ENCODE measurements at places on chromosomes 5 and 9.

DNA sequence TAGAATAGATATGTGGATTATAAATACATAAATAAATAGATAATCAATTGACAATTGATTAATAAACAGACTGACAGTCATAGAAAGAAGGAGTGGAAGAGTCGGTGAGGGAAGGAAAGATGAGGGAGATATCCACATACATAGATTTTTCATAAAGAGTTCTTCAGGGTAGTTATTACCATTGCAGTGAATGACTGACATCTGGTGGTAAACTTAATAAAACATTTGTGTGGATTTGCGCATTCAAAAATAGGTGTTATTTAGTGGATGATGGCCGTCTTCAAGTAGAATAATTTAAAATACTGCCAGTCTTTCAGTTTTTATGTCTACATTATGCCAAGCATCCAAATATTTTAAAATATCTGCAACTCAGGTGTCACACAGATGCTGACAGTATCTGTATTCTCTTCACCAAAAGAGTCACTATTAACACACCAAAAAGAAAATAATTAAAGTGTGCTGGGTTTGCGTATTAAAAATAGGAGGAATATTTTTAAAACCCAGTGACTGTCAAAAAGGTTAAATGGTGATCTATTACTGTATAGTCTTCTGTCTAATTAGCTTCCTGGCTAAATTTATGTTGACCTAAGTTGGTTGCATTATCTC, 78.8 kb downstream of the GIN1 start:
- no peak for DNase-seq

GRCh38 chr5:170387775-170388639, 1.2 kb downstream of the KCNMB1 start:
- no peak for DNase-seq

DNA sequence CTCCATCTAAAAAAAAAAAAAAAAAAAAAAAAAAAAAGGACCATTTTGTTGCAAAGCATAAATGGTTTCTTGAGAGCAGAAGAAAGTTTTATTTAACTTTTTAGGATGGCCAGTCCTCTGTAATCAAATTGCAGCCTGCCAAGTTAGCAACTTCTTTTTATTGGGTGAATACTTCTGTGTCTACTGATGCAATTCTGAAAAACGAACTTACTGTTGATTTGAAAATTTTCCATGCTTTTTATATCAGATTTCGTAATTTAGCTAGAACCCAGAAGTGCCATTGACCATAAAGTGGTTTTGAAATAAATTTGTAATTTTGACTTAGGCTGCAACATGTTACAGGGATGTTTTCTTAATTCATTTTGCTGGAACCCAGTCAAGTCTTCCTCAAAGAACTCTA, 269.1 kb upstream of the ACTBL2 start:
- DNase-seq: no peak

DNA sequence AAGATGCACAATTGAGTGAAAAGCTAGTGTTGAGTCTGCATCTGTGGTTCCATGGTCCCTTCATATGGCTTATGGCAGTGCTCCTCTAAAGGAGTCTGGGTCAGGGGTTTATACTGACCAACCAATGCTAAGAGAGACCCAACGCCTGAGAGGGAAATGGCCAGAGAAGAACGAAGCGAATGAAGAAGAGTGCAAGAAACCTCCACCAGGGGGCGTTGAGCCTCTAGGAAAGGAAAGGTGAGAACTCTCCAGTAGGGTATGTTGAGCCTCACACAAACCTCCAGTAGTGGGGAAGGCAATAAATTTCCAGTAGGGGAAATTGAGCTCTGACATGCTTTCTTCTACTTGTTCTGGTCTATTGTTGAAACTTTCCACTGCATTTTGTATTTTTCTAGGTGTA, 470.6 kb downstream of the PRDM9 start:
- DNase-seq: no peak

GRCh38 chr5:83540783-83541182, 69.2 kb downstream of the VCAN start:
- no peak for DNase-seq

DNA sequence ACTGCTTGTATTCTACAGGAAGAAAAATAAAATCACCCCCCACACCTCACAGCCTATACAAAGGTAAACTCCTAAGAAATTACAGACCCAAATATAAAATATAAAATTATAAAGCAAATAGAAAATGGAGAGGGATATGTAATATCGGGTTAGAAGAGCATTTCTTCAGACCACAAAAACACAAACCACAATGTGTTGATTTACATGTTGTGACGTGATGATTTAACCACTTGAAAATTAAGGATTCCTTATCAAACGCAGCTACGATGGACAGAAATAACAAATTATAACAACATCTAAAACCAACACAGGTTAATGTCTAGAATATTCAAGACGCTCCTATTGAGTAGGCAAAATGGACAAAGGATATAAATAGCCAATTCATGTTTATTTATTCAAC, 26.3 kb downstream of the SSBP2 start:
- no peak for DNase-seq

GRCh38 chr9:70534061-70534460, 119.6 kb upstream of the KLF9 start:
- DNase-seq: no peak

DNA sequence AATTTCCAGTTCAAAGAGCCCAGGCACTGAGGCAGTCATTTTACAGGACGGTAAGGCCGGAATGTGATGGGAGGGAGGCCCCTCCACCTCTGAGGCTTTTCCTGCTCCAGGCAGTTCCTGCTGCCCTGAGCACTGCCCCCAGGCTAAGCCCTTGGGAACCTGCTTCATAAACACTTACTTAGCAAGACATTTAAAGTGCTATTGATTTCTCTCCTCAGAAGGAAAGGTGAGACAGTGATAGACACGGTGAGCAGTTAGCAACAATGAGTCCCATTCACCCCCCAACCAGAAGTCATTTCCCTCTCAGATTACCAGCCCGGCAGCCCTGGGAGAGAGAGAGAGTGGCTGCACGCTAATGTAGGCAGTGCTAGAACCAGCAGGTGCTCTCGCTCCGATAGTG, 462.5 kb downstream of the SPOCK1 start:
- DNase-seq: peak; percentile 84

GRCh38 chr5:31144364-31144763, 49.1 kb upstream of the CDH6 start:
- no peak for DNase-seq

- DNase-seq: no peak
Observed at GRCh38 chr5:113087976-113088514, 111.4 kb downstream of the DCP2 start.

GRCh38 chr5:94471521-94471920, 146.9 kb downstream of the KIAA0825 start:
- no peak for DNase-seq

GRCh38 chr9:114401344-114401743, 13.6 kb upstream of the AKNA start:
- no peak for DNase-seq

GRCh38 chr9:95037789-95038521, 279.6 kb downstream of the FANCC start:
- DNase-seq: no peak

DNA sequence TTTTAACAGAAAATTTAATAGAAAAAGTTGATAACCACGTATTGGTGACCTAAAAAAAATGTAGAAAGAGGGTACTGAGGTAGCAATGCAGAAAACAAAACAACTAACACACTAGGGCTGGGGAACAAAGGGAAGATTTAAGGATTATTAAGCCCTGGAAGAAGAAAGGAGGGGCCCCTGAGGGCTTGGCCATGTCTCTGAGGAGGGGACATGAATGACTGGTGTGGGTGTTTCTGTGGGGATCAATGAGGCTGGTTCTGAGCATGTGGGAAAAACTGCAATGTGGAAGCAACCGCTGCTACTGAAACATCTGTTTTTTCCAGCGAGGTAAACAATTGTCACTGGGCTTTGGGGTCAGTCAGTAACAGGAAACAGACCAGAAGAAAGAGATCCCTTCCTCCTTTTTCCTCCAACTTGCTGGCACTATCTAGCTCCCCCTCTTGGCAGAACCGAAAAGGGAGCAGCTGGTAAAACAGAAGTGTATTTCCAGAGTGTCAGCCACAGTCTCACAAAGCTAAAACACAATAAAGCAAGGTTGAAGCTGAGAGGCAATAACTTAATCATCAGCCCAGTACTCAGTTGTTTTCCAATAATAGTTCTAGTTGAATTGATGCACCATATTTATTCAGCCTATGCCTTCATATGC, 48.3 kb downstream of the ATPSCKMT start:
- no peak for DNase-seq

DNA sequence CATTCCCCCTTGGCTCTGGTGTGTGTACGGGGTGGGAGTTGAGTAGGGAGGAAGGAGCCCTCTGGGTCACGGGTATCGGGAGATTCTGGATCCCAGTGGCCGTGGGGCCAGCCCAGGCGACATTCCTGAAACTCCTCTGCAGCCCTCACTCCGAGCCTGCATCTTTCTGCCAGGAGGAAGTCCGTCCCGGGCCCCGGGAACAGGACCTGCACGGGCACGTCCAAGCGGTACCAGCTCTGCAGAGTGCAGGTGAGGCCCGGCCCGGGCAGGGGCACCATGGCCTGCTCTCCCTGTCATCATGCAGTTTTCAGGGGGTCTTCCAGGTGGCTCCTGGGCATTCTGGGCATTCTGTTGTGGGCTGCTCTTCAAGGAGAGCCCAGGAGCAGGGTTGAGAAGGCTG, 3.7 kb downstream of the ADAMTSL2 start:
- no peak for DNase-seq

DNA sequence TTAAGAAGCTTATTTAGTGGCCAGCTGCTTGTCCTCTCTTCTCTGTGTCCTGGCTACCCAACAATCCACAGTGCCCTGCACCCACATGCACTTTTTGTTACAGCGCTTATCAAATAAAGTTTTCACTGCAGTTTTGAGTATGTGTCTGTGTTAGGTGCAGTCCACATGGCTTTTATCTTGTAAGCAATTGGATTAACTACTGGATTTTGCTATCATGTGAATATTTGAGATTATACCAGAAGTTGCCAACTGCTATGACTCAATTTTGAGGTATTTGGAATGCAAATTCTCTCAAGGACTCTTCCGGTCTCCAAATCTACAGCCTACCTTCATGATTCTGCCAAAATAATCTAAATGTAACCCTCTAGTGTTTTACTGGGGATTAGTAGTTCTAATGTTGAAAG, 690.2 kb downstream of the NR2F1-AS1 start:
- no peak for DNase-seq

- no peak for DNase-seq
Observed at GRCh38 chr5:66967826-66968262, 228.8 kb downstream of the CD180 start.

GRCh38 chr5:173480896-173481295, 135.6 kb downstream of the BOD1 start:
- DNase-seq: no peak

GRCh38 chr9:90219548-90220118, 423.0 kb downstream of the DIRAS2 start:
- no peak for DNase-seq

- DNase-seq: no peak
Observed at GRCh38 chr5:107868650-107869409, 198.1 kb upstream of the EFNA5 start.

- DNase-seq: no peak
Observed at GRCh38 chr9:2966565-2967300, 122.8 kb upstream of the PUM3 start.

GRCh38 chr9:132551556-132551955, 30.9 kb upstream of the BARHL1 start:
- no peak for DNase-seq

GRCh38 chr9:95907794-95908193, 32.3 kb downstream of the ERCC6L2 start:
- DNase-seq: no peak

- no peak for DNase-seq
Observed at GRCh38 chr5:42306287-42306686, 117.0 kb upstream of the GHR start.

GRCh38 chr9:17185481-17186029, 50.7 kb downstream of the CNTLN start:
- DNase-seq: no peak

DNA sequence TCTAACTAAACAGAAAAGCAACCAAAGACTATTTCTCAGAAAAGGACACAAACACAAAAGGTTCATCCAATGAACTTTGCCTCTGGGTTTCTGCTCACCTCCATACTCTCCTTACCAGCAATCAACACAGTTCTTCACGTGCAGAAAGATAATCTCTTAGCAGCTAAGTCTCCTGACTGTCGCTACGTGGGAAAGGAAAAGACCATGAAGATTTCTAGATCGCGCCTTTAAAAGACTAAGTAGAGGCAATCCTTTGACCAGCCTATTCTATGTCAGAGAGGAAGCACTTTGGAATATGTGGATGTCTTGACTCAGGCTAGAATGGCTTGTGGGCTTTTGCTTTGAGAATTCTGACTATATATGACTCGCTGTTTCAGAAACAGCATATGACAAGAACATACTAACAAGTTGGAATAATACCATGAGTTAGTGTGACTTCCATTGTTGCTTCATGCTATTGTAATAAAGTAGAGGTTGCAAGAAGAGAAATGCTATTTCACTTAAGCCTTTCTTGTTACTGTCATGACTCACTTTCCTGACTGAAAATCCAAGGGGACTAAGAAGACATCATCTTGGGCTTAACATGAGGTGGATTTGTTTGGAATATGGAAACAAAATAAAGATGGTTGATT, 339.5 kb upstream of the RFX3 start:
- no peak for DNase-seq

DNA sequence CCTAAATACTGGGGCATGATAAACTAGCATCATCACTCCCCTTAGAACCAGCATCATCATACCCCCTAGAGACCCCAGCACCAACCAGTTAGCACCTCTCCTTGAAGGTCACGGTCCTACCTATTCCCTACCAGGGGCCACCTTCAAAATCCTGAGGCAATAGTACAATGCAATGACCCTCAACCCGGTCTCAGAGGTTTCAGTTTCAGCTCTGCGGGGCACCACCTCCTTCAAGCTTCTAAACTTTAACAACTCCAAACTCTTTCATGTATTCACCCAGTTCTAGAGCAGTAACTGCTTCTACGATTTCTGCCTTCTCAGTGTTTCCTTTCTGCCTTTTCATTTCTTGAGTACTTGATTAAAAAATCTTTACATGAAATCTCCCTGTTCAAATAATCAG, 130.1 kb upstream of the EPB41L4A start:
- no peak for DNase-seq

DNA sequence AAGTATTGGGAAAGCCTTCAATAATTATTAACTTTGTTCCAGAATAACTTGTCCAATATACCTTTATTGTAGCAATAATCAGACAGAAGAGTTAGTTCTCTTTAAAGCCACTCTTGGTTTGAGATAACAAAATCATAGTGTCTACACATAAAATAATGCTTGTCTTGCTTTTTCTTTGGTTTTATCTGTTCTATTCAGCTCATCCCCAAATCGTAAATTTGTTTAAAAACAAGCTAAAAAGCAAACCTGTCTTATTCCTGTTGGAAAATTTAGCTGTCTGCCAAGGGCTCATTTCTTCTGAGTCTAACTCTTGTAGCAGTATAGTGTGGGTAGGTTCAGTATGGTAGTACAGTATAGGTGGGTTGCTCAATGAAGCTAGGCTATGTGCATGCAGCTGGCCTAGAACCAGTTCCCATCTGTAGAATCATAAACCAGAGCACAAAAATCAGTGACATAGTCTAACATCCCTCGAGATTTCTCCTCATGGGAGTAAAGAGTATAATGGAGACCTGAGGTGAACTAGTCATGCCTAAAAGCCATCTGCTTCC, 17.9 kb upstream of the APBA1 start:
- no peak for DNase-seq
